Stimulated activated CD4-positive, alpha-beta T cell treated with anti-CD3 and anti-CD28 coated beads, Interleukin-4, amount 100 ng/mL, for 48 hours (primary cell): ENCODE measurements at places on chromosomes 2 and 18.

DNA sequence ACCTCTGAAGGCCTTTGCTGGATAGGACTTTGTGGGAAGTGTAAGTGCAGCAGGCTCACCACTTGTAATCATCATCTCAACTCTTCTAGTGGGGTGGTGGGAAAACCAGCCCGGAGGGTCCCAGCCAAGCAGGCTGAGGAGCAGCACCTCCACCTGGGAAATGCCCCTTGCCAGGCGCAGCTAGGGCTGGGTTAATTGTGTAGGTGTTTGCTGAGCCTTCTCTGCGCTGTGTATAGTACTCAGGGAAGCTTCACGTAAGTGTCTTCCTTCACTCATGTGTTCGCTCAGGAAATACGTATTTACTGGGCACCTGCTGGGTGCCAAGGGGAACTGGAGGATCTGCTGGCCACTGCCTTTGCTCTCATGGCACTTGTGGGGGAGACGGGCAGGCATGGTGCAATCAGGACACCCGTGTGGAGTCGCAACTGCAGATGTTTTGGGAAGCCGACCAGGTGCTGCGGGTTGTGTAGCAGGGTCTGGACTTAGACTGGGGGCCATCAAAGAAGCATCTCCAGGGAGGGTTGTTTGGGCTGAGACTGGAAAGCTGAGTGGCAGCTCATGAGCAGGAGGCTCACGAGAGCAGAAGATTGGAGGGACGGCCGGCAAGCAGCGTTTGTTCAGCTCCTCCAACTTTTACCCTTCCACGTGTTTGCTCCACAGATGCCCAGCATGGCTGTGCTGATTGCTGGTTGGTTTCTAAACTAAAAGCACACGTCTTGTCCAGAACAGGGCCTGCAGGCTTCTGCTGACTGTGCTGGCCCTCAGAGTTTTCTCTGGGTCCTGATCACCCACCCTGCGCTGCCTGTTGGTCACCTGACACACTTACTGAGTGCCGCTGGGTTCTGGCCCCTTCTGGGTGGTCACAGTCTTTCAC is 164.6 kb downstream of the LDLRAD4 start:
- no peak for DNase-seq

GRCh38 chr18:46660957-46661749 is 4.1 kb upstream of the LOXHD1 start:
- no peak for DNase-seq

DNA sequence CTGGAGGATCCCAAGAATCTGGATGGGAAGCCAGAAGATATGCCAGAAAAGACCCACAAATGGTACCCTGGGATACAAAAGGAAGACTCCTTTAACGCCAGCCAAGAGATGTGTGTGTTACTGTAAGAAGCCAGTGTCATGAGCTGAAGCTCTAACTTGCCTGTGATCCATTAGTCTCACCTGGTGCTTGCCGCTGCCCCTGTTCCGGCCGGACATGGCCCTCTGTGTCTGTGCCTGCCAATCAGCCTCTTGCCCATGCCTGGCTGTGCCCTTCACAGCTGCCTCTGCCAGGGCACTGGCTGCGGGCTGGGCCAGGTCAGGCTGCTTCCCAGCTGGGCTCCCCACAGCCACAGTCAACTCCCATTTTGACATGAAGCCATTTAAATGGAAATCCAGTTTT is 55.4 kb downstream of the POU3F3 start:
- no peak for DNase-seq

DNA sequence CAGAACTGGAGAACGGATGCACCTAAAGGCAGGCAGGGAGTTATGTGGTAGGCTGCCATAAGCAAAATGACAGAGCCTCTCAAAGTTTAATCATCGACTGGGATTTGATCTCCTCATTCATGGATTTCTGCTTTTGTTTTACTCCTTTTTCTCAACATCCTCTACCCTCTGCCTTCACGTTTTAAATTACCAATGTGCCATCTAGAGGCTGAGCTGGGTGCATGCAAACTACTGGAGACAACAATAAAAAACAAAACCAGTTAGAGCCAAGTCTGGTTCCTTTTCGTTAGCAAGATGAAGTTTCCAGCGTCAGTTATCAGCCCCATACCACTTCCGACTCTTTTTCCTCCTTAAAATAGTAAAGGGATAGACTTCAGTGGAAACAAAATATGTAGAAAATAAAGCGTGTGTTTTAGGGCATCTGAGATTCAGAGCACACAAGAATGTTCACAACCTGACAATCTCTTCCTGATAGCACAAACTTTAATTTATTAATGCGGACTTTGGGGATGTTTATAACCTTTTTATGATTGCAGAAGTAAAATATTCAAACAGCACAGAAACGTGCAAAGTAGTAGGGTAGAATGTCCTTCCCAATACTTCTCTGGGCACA is 117.0 kb downstream of the LAMA1 start:
- no peak for DNase-seq

DNA sequence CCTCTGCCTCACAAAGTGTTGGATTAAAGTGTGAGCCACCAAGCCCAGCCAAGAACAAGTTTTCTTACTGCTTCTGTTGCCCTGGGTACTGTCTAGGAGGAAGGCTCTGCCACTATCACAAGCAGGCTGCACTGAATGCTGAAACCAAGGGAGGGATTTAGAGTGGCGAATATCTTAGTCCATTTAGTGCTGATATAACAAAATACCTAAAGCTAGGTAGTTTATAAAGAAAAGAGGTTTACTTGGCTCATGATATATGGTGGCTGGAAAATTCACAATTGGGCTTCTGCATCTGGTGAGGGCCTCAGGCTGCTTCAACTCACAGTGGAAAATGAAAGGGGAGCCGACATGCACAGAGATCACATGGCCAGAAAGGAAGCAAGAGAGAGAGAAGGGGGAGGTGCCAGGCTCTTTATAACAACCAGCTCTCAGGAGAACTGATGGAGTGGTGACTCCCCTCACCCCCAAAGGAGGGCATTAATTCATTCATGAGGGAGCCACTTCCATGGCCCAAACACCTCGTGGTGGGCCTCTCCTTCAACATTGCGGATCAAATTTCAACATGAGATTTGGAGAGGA is 146.0 kb upstream of the SERPINE2 start:
- no peak for DNase-seq

DNA sequence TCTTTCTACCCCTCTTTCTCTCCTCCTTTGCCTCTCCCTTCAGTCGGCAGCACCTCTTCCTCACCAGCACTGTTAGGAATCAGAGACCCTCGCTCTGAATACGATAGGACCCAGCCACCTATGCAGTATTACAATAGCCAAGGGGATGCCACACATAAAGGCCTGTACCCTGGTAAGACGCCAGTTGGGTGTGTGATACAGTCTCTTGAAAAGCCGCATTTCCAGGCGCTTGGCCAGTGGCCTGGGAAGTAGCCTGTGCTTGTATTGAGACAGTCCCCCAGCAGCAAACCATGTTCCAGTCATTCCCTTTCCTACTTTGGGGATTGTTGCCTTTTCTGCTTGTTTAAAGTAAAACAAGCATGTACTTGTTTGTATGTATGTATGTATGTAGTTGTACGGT is 118.4 kb upstream of the DAPL1 start:
- no peak for DNase-seq

GRCh38 chr2:222054813-222055212 is 244.0 kb downstream of the PAX3 start:
- DNase-seq: no peak

DNA sequence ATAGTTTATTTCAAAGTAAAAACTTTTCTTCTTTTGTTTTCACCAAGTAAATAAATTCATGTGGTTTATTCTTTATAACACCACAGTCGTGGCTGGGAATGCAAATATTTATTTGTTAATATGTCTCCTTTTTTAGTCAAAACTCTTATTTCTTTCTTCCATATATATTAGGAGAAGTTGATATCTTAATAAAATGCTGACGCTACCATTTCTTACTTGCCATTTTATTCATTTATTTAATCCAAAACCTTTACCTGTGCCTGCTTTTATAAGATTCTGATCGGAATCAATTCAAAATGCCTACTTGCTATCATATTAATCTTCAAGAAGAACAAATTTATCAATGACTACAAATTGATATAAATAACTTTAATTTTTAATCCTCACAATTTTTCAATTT is 362.9 kb upstream of the FSIP2 start:
- DNase-seq: no peak

GRCh38 chr18:13220361-13220991 is 1.9 kb downstream of the LDLRAD4 start:
- no peak for DNase-seq

GRCh38 chr18:25832001-25832604 is 258.3 kb downstream of the SS18 start:
- DNase-seq: no peak

DNA sequence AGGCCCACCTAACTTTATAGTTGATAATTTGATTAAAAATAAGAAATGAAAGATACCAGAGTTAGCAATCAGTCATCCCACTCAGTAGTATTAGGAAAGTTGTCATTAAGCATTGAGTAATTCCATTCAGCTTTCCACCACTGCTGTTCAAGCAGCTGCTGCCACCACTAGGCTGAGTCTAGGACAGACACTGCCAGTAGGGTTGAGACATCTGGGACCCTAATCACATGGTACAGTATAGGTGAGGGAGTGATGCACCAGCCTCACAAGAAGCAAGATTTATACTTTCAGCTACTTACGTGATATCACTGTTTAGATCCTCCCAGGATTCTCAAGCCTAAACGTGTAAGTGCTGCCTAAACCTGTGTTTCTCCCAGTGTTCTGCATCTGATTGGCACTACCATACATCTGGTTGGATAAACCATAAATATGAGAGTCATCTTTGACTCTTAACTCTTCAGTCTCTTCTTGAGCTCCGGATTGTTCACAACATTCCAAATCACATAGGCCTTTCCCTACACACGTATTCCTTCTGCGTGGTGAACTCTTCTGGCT is 3.2 kb downstream of the UBXN4 start:
- peak; percentile 23 for DNase-seq

GRCh38 chr2:237667893-237668292 is 40.5 kb downstream of the LRRFIP1 start:
- no peak for DNase-seq

DNA sequence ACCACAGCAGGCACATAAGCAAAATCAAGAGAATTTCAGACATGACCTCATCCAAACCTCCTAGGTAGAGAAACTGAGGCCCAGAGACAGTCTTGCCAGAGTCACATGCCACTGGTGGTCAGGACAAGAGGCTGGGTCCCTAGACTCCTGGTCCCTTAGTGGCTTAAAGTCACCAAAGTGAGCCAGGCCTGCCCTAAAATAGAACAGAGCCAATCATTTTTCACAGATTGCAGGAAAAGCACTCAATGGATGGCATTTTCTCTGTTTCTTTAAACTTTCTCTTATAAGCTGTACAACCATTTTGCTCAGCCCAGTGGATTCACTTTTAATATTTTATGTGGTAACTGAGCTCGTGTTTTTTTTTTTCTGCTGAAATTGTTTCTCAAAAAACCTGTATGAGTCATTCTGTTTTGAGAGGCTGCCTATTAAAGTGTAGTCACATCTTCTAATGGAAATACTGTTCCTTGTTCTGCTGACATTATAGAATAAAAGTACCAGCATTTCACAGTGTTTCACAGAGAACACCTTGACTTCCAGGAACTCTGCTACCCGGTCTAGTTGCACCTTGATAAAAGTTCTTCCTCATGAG is 29.6 kb downstream of the STEAP3 start:
- DNase-seq: no peak

DNA sequence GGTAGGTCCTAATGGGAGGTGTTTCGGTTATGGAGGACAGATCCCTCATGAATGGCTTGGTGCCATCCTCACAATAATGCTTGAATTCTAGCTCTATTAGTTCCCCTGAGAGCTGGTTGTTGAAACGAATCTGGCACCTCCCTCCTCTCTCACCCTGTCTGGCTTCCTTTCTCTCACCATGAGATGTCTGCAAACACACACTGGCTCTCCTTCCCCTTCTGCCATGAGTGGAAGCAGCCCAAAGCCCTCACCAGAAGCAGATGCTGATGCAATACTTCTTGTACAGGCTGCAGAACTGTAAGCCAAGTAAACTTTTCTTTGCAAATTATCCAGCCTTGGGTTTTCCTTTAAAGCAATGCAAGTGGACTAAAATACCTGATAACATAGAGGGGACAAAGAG is 86.6 kb downstream of the RND3 start:
- no peak for DNase-seq

GRCh38 chr2:38315707-38316333 is 61.3 kb downstream of the ATL2 start:
- DNase-seq: no peak

GRCh38 chr2:168705534-168706470 is 96.6 kb upstream of the NOSTRIN start:
- no peak for DNase-seq

DNA sequence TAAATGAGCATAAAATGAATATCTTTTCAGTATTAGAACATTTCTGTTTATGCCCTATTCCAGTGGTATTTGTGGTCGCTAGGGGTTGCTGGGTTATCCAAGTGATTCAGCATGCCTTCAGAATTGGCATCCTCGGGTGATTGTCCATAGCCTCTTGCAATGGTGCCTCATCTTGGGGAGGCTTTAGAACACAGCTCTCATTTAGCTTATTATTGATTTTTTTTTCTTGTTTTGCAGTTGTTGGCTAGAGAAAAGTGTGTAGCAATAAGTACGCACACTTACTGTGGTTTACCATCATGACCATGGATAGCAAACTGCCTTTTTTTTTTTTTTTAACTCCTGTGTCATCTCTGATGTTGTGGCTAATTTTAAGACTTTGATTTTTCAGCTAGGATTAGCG is 33.6 kb downstream of the PLEKHA3 start:
- no peak for DNase-seq

GRCh38 chr2:112577756-112578155 is 6.7 kb upstream of the CHCHD5 start:
- DNase-seq: no peak

DNA sequence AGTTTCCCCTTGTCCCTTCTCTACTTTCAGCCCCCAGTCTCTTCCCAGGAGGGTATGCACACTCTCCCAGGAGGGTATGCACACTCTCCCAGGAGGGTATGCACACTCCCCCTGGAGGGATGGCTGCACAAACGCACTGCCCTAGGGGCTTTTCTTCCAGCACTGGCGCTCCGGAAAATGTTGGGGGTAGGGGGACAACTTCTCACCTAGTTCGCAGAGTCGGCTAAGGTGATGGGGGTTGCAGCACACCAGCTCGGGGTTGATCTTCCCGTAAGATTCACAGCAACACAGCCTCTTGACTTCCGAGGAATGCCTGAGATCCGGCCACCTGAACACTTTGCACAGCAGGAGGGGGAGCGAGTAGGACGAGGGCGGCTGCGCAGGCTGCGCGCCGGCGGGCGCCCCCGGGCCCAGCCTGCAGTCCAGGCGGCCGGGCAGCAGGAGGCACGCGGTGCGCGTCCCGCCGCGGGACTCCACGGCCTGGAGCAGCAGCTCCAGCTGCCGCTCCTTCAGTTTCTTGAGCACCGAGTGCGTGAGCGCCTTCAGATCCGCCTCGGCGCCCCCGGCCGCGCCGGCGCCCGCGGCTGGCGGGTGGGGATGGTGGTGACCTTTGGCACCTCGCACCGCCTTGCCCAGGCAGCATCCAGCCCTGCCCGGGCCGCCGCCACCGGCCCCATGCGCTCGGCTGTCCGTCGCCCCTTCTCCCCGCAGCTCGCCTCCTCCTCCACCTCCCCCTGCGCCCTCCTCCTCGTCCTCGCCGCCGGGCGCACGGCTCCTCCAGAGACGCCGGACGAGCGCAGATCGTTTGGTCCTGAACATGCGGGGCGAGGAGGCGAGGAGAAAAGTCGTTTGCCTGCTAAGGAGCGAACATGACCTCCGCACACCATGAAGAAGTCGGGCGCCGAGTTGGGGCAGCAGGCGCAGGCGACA is 894 bp downstream of the SMAD7 start:
- DNase-seq: no peak
